ENCODE measurements at places on chromosomes 6 and 20.

- no peak for DNase-seq
Measured at GRCh38 chr6:1697688-1698351, 88.1 kb downstream of the FOXC1 start.

GRCh38 chr20:17749978-17750721, 50.4 kb downstream of the BANF2 start:
- no peak for DNase-seq

DNA sequence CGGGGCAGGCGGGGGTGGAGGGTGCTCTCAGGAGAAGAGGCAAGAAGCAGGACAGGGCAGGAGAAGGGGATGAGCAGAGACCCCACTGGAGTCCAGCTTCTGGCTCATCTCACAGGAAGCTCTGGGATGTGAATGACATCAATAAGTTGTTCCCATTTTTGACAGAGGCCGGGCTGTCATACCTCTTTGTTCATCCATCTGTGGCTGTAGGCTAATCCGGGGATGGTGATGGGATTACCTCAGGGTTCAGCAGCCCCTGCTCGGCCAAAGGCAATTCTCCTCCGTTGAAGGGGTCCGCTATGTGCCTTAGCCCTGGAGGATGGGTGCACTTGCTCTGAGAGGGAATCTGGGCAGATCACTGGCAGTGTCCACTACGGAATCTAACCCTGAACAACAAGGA, 3.3 kb upstream of the TMC2 start:
- no peak for DNase-seq

DNA sequence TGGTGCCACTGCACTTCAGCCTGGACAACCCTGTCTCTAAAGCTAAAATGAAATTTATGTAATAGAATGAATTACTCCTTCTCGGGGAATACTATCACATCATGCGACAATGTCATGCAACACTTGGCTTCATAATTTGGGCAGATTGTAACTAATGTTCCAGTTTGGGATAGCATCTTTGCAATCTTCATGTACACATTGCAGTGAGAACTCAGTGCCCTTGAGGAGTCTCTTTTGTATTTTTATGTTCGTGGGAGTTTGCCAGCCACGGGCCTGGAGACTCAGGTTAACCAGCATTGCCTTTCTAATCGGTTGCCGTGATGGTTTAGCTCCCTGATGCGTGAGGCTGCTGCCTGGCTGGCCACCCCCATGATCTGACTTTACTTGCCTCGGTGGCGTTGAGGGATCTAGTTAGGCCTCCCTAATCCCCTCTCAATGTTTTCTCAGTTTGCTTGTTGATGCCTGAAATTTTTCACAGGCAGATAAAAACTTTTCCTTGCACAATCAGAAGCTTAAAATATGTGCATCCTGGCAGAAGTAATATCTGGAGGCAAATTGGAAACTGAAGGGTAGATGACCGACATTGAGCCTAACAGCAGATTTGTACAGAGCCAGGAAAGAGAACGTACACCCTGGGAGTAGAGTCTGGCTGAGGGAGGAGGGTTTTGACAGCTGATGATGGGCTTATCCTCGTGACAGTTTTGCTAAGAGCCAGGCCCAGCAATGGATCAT, 2.4 kb downstream of the GMPR start:
- no peak for DNase-seq

DNA sequence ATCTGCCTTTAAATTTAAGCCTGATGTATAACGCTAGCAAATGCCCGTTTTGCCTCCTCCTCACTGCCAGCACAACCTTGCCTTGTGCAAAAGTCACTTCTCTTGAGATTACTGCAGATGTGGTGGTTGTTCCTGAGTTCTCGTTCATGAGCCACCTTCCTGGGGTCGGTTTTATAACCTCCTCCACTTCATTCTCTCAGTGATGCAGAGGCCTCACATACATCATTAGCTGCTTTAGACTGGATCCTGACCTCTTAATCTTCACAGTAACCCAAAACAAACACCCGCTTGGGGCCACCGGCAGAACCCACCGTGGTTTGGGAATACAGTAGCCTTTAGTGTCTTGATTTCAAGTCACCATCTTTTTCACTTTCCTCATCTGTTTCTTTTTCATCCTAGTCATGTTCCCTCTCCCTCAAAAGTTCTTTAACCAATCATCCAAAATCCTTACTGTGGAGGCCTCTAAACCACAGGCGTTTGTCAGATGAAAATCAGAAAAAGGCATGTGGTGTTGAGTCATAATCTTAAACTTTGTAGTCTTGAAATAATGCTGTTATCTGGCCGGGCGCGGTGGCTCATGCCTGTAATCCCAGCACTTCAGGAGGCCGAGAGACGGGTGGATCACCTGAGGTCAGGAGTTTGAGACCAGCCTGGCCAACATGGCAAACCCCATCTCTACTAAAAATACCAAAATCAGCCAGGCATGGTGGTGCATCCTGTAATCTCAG, 430.3 kb upstream of the SOX4 start:
- peak; percentile 57 for DNase-seq

DNA sequence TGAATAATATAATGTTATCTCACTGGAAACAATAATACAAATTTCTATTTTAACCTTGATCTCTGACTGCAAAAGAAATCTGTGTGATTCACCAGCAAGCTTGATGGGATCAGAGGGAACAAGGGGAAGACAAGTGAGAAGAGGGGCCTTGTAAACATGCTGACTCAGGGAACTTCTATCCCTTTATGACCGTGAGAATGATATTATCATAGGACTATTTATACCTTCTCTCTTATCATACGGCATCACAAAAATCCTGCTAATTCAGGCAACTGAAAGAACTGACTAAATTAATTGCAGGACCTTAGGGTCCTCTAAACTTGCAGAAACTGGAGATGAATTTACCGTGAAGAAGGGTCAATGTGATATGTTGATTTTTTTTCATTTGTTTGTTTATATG, 173.3 kb downstream of the PTPRK start:
- no peak for DNase-seq

DNA sequence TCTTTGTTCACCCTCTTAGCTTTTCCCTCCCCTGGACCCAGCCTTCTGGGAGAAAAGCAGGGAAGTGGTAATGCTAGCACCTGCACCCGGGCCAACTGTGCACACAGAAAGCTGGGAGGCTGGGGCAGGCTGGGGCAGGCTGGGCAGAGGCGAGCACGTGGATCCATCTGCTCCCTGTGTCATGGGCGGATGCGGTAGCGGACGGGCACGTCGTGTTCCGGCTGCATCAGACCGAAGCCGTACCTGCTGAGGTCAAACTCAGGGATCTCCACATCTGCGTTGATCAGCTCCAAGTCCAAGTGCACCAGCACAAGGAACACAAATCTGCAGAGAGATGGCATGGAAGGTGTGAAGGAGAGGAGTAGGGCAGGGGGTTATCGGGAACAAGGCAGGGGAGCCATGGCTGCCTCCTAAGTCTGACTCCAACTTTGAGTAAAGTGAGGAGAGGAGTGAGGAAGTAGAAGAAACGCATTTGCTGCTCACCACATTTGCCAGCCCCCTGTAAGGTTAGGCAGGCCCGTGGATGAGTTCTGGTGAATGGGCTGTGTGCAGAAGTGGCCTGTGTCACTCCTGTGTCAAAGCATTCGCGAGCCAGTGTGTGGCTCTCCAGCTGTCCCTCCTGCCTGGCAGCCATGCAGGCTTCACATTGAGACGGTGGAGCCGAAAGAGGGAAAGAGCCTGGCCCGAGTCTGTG, 25.4 kb upstream of the KCNB1 start:
- DNase-seq, result no peak

DNA sequence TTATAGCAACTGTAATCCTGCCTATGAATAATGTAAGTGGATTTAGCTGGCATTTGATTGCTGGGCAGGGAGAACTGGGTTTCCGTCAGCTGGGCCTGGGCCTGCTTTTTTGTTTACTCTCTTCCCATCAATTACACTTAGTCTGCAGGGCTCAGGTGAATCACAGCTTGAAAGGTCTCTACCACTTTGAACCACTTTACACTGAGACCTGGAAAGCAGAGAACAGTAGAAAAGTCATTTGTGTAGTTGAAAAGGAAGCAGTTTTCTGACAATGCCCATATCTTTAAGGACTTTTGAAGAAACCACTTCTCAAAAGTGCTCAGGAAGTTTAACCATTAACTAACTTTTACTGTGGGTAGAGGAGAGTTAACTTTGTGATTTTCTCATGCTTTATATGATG, 315.4 kb upstream of the SASH1 start:
- no peak for DNase-seq

DNA sequence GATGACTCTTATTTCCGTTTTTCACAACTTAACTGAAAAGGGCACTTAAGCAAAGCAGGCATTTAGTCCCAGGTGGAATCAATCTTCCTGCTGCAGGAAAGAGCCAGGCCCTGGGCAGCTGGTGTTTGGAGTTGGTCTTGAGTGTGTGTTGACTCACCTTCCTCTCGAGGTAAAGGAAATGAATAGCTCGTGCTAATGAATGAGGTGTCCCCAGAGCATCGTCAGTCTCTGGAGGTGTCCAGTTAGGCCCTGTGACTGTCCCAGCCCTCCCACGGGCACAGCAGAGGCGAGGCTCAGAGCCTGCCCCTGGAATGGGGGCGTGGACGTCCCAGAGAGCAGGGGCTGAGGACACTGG, 277.7 kb downstream of the NRN1 start:
- no peak for DNase-seq

DNA sequence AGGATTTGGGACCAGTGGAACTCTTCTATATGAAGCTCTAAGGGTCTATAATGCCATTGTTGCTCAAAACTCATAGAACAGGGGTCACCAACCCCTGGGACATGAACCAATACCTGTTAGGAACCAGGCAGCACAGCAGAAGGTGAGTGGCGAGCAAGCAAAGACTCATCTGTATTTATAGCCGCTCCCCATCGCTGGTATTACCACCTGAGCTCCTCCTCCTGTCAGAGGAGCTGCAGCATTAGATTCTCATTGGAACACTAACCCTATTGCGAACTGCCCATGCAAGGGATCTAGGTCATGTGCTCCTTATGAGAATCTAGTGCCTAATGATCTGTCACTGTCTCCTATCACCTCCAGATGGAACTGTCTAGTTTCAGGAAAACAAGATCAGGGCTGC, 237.5 kb downstream of the C6orf118 start:
- DNase-seq, result no peak

GRCh38 chr20:45840700-45841198, 7.2 kb downstream of the SNX21 start:
- DNase-seq, result no peak

Measured in AG04449 (cell line).